ENCODE measurements at places on chromosomes 7 and 10.

GRCh38 chr10:45432700-45433472, 58.9 kb downstream of the ALOX5 start:
- no peak for DNase-seq

GRCh38 chr7:80791509-80791929, 127.3 kb downstream of the SEMA3C start:
- DNase-seq, result no peak

GRCh38 chr7:50346545-50347497, 42.3 kb downstream of the IKZF1 start:
- DNase-seq, result no peak

GRCh38 chr7:129824291-129825208, 128.2 kb downstream of the UBE2H start:
- DNase-seq, result no peak

- no peak for DNase-seq
These were observed 140.1 kb downstream of the LRRC4 start for GRCh38 chr7:127891144-127891543.

GRCh38 chr10:25952857-25953256, 18.8 kb downstream of the MYO3A start:
- DNase-seq, result no peak

All from retinal pigment epithelial cell (primary cell).